ENCODE measurements at places on chromosomes 7 and 10.

GRCh38 chr7:55288070-55288824 is 76.9 kb upstream of the LANCL2 start:
- DNase-seq = no peak

- DNase-seq = no peak
Measured at GRCh38 chr10:20006169-20006870, 190.1 kb downstream of the PLXDC2 start.

DNA sequence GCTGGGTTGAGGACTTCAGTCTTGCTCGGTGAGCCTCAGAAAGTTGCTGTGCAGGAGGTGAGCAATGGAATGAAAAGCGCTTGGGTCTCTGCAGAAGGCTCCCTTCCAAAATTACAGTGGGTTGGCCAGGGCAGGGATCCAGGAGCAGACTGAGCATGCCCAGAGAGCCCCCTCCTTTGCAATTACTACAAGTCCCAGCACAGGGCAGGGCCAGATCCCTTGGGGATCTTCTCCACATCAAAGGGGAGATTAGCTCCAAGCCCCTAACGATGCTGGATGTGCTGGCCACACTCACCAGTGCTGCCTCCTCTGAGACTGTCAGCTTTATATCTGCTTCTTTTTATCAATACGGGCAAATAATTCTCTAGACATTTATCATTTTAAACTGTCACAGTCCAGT is 337.5 kb downstream of the RPS24 start:
- DNase-seq = peak; percentile 25

GRCh38 chr10:82149674-82150073 is 274.7 kb downstream of the NRG3 start:
- no peak for DNase-seq

GRCh38 chr7:116829041-116829440 is 33.3 kb upstream of the CAPZA2 start:
- no peak for DNase-seq

GRCh38 chr7:90595342-90595800 is 750 bp upstream of the CDK14 start:
- no peak for DNase-seq

- DNase-seq = no peak
Measured at GRCh38 chr7:94472608-94473007, 37.0 kb upstream of the CASD1 start.

GRCh38 chr10:30422981-30423654 is 10.9 kb upstream of the MAP3K8 start:
- DNase-seq = peak; percentile 23

GRCh38 chr7:39094731-39095130 is 117.0 kb downstream of the POU6F2 start:
- DNase-seq = no peak

GRCh38 chr7:118006979-118007378 is 133.7 kb upstream of the CTTNBP2 start:
- DNase-seq = no peak

GRCh38 chr10:102072673-102073527 is 7.8 kb downstream of the HPS6 start:
- peak; percentile 91 for DNase-seq

DNA sequence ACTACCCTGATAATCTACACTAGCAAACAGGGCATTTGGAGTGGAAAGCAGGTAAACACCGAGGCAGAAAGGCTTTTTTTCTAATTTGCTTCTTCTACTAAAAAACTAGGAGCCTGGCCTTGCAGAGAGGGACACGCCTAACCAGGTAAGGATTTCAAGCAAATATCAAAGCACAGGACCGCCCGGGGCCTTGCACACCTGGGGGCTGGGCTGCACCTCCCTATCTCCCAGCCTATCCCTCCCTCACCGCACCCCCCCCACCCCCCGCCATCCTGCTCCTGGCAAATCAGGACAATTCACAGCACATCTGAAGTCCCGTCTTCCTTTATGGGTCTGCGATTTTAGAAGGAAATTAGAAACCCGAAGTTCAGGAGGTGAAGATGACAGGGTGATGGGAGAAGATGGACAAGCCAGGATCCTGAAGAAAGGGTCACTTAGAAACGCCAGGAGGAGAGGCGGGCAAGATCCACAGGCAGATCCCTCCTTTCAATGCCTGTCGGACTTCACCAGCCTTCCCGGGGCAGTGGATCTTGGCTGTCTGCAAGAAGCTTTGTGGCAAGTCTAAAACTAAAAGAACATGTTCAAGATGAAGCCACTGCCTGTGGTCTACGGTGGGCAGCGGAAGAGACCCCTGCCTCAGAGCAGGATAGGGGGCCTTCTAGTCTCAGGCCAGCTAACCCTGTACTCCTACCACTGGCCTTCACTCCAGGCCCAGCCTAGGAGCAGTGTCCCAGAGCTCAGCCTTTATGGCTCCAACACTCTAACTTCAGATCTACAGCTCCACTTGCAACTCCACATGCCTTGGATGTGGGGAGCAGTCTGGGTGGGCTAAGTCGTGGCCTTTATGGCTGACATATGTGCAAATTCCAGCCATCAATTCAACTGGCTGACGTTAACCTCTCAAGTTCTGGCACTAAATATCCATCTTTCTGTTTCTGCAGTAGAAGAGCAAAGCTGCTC is 43.9 kb downstream of the TNS3 start:
- no peak for DNase-seq

DNA sequence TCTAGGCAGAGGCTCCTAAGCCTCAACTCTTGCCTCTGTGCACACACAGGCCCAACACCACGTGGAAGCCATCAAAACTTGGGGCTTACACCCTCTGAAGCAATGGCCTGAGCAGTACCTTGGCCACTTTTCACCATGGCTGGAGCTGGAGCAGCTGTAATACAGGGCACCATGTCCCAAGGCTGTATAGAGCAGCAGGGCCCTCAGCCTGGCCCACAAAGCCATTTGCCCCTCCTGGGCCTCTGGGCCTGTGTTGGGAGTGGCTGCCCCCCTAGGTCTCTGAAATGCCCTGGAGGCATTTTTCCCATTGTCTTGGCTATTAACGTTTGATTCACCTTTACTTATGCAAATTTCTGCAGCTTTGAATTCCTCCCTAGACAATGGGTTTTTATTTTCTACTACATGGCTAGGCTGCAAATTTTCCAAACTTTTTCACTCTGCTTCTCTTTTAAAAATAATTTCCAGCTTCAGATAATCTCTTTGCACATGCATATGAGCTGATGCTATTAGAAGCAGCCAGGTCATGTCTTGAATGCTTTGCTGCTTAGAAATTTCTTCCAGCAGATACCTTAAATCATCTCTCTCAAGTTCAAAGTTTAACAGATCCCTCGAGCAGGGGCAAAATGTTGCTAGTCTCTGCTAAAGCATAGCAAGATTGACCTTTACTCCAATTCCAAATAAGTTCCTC is 5.7 kb upstream of the CCDC201 start:
- no peak for DNase-seq

GRCh38 chr10:70985824-70986622 is 97.7 kb upstream of the PCBD1 start:
- DNase-seq = no peak

DNA sequence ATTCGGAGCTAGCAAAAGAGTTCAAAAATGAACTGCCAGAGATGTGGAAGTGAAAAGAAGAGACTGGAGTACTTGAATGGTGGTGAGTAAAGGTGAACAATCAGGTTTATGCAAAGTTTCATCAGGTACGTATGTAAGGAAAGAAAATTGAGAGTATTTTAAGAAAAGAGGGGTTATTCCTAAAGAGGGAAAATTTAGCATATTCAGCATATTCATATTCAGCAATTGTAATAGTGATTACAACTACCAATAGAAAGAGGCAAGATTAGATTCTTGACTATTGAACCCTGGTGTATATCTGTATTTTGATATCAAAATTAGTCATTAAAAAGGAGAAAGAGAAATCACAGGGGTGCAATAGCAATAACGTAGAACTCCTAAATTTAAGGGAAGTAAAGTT is 100.9 kb downstream of the TES start:
- DNase-seq = no peak

- no peak for DNase-seq
Measured at GRCh38 chr7:144830811-144831210, 5.0 kb downstream of the TPK1 start.

DNA sequence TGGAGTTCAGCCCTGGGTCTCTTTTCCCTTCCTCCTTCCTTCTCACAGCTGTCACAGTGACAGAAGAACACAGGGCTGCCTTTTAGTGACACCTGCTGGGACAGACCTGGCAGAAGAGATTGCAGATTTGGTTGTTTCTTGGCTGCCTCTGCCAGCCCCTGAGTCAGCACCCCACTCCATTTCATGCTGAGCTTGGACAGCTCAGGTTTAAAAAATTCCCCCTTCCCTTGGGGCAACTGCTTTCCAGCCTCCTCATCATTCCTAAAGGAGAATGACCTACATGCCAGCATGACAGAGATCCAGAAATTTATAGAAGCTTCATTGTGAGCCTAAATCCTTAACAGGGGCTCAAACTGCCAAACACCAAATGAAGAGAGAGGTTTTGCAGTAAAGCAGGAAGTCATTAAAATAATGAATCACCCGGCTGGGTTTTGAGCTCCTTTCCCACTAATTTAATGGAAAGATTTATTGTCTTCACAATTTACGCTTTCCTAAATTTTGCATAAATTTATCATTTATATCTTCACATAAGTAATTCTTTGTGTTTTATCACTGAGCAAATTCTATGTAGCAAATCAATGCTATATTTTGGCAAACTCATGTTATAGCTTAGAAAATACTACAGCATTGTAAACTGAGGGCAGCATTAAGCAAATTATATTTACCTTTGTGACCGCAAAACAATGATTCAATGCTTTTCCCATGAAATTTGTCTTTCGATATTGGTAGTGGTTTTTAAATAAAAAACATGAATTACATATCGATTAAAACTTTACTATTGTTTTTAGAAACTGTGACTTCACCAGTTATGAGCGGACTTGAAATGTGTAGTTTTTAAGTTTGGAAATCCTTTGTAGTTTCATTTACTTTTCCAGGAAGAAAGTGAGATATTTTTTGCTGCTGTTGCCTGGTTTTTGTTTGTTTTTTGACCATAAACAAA is 399.5 kb upstream of the ANKRD30A start:
- DNase-seq = no peak

DNA sequence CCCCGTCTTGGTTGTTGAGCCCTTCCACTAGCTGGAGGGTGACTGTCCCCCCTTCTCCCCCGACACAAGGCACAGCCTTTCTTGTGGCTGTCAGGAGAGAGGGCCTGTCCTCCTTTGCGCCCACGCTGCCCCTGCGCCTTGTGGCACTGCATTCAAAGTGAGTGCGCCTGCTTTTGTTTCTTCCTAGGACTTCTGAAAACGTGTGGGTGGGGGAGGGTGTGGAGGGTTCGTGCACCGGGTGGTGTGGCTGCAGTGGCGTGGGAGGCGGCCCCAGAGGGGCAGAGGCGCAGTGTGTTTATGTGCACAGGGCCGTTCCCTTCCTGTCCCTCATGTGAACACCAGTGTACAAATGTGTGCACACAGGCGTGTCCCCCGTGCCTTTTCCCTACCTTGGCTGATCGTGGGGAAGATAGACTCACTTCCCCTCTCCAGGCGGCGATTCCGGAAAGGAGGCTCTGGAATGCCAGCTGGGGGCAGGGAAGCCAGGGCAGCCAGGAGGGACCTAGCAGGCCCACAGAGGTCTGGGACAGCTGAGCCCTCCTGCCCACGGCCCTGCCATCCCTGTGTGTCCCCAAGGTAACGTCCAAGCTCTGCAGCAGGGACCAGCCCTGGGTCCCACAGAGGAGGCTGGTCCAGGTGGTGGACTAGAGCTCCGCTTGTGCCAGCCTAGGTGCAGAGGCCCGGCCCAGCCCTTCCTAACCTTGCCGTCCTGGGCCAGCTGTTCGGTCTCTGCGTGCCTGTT is 88.8 kb downstream of the LHPP start:
- no peak for DNase-seq

- peak; percentile 80 for DNase-seq
Measured at GRCh38 chr7:537911-538634, 18.4 kb upstream of the PDGFA start.

GRCh38 chr10:90447831-90448230 is 410.0 kb downstream of the HTR7 start:
- DNase-seq = no peak

DNA sequence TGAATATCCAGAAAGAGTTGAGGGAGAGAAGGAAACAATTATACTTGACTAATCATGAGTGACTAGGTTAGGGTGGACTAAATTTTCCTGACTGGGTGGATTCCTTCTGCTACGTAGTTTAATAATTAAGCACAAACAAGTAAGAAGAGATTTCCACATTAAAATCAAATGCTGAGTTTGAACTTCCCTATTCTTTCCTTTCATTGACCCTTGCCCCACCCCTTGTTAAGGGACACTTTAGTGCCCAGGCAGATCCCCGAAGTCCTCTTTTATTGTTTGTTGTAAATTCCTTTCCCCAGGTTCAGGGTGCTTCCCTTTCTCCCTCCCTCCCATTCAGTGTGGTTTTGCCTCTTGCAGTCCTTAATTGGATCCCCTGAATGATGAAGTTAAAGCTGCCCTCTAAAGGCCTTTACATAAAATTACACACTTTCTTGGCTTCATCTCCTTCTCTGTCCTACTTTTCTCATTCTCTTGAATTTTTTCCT is 8.8 kb upstream of the SPAM1 start:
- no peak for DNase-seq

DNA sequence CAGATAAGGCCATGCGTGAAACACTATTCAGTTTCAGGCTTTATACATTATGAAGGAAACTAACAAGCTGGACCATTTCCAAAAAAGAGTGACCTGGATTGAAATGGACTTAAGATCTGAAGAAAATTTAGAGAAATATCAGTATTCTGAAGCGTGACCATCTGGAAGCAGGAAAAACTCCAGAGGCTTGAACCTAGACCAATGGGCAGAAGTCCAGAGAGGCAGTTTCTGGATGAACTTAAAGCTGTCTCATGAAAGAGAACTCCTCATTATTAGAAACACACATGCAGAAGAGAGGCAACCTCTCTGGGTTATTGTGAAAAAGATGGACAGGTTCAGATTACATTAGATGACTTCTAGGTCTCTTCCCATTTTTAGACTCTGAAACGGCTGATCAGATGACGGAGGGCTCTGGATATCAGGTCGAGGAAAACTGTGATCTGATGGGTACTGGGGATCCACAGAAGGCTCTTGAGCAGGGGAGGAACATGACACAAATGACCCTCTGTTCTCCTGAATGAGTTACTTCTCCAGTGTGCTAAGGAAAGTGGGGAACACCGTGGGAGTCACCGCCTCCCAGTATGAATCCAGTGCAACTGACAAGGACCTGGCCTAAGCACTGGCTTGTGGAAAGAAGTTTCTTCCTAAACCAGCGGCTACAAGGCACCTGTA is 116.5 kb downstream of the SPDYE5 start:
- no peak for DNase-seq

DNA sequence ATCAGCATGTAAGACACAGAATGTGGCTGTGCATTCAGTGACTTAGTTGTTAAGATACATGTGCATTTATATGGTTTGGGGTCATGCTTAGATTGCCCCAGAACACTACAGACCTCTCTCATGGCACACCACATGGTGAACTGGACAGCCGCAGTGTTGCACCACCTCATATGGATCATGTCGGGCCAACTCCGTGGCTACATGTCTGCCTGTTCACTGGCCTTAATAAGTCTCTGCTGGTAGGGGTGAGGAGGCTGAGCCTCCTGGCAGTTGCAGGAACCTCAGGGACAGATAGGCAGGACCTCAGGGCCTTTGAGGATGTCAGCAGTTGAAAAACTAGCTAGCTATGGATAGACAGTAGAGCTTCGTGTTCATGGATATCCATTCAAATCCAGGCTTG is 751.0 kb downstream of the GRID1 start:
- DNase-seq = no peak

All from testis (tissue), 5 donors.